ENCODE measurements at places on chromosomes 1 and 21. TPM values are rescaled to one million over a fixed set of nuclear protein-coding genes. Genes with fewer than 3 reads are reported as not detected.

- no peak for DNase-seq
Measured at GRCh38 chr1:176379626-176380339, 83.2 kb upstream of the PAPPA2 start.

DNA sequence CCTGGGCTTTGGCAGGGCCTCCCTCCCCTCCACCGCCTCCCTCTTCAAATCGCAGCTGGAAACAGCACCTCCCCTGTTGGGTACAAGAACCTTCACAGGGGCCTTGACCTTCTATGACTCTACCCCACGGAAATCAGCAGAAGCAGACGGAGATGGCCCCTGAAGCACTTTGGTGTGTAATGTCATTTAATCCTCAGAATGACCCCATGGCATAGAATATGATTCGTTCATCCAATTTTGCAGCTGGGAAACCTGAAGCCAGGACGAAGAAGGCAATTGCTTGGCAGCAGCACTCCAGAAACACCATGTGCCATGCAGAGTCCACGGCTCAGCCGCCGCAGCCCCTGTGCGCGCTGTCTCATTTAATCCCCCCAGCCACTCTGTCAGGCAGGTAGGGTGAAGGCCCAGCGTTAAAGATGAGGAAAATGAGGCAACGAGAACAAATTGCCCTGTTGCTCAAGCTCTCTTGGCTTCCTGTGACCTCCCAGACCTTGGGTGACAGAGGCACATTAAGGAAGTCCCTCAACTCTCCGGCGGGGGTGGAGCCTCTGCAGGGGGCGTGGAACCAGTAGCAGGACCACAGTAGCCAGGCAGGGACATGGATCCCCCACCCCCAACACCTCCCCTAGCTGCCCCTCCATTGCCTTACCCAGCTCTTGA is 25.8 kb upstream of the LAPTM5 start:
- no peak for DNase-seq

DNA sequence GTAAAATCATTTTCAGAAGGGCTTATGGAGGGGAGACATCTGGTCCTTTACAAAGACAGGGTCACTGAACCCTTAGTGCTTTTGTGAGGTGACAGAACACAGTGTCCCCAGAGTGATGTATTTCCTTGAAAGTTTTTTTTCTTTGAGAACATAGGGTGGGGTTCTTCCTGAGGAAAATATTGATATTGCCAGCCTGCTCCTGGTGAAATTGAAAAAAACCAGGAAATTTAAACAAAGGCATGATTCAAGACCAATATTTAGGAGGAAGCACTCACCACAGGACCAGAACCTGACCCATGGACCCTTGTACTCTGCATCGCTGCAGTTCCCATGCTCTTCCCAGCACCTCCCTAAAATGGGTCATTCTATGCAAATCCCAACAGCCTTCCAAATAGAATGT is 63.7 kb downstream of the ST6GALNAC3 start:
- no peak for DNase-seq

The HHAT gene
- 3.9 TPM for total RNA-seq

The KRTAP12-2 gene
- total RNA-seq = not detected

Data from aorta (tissue), 5 donors.